ENCODE measurements at places on chromosomes 4 and X.

GRCh38 chrX:132271311-132271778 is 52.1 kb upstream of the RAP2C start:
- no peak for DNase-seq

DNA sequence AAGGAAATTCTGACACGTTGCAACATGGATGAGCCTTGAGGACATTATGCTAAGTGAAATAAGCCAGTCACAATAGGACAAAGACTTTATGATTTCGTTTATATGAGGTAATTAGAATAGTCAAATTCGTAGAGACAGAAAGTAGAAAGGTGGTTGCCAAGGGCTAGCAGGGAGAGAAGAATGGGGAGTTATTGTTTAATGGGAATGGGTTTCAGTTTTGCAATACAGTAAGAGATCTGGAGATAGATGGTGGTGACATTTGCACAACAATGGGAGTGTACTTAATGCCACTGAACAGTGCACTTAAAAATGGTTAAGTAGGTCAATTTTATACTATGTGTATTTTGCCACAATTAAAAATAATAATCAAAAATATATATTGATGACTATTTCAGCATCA is 43.4 kb upstream of the TMEM154 start:
- no peak for DNase-seq

DNA sequence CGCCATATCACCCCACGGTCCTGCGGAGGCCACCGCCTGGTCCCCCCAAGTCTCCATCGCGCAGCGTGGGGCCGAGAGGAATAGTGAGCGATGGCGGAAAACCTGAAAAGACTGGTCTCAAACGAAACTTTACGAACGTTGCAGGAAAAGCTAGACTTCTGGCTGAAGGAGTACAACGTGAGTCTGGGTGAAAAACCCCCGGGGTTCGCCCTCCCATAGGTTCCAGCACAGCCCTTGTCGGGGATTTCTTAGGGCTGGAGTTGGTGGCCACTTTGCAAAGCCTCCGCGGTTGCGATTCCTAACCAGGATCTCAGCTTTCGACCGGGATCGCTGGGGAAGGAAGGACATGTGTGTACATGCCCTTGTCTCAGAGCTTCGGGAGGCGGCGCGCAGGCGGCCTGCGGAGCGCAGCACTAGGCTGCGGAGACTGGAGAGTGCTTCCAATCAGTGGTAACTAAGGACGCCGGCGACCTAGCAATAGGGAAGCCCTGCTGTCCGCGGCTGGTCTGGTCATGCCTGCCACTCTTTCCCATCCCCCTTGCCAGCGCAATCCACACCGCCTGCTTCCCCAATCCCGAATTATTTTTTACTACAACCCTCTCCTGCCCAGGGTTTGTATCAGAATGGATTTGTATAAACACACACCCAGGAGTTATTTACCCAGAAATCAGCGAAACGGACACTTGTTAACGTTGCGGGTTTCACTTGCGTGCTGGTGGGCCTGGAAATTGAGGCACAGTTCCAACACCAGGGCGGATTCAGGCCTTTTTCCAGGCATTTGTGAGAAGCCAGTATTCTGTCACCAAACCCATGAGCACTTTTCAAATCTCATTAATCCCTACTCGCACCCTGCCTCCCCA is 741 bp downstream of the SPATA18 start:
- no peak for DNase-seq

GRCh38 chr4:139599076-139599475 is 43.1 kb upstream of the SETD7 start:
- DNase-seq = no peak
